AG04450 (cell line): ENCODE measurements at places on chromosomes 11 and 22.

- no peak for DNase-seq
Measured at GRCh38 chr11:22792497-22792896, 37.1 kb downstream of the SVIP start.

- DNase-seq = no peak
Measured at GRCh38 chr11:117950301-117950700, 21.1 kb upstream of the TMPRSS13 start.

- DNase-seq = no peak
Measured at GRCh38 chr11:124108156-124108555, 7.1 kb upstream of the VWA5A start.

- no peak for DNase-seq
Measured at GRCh38 chr11:111091321-111091938, 154.1 kb upstream of the POU2AF2 start.

- DNase-seq = no peak
Measured at GRCh38 chr11:72067266-72067665, 13.1 kb downstream of the NUMA1 start.
